Naive B cell (primary cell): ENCODE measurements at places on chromosomes 13 and 19.
A peak's percentile ranks its signal among the peaks of the same experiment; 100 is the strongest.

GRCh38 chr19:32041681-32042292 is 303.6 kb upstream of the ZNF507 start:
- no peak for DNase-seq

- no peak for DNase-seq
Observed at GRCh38 chr19:1461862-1462261, 11.9 kb downstream of the APC2 start.

- no peak for DNase-seq
Observed at GRCh38 chr19:1097810-1098176, 2.6 kb upstream of the POLR2E start.

GRCh38 chr19:10291554-10292205 is 1.9 kb downstream of the ICAM5 start:
- DNase-seq, result no peak

GRCh38 chr19:44649578-44650145 is 6.0 kb downstream of the PVR start:
- DNase-seq, result no peak

GRCh38 chr13:114059946-114060860 is 72.2 kb downstream of the RASA3 start:
- DNase-seq, result no peak

DNA sequence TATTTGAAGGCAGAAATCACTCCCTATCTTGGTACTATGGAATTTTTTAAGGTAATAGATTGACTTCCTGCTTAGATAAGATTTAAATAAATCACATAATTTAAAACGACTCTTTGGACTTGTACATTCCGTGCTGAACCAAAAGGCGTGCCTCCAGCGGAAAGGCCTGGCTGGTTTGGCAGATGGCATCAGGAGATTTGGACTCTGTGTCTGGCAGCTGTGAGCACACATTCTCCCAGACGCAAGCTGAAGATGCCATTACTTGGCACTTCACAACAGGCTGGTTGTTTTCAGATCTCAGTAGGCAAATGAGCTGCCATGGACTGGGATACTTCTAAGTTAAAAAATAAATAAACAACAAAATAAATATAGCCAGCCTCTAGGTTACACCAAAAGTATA is 104.5 kb upstream of the SLC15A1 start:
- DNase-seq, result no peak

DNA sequence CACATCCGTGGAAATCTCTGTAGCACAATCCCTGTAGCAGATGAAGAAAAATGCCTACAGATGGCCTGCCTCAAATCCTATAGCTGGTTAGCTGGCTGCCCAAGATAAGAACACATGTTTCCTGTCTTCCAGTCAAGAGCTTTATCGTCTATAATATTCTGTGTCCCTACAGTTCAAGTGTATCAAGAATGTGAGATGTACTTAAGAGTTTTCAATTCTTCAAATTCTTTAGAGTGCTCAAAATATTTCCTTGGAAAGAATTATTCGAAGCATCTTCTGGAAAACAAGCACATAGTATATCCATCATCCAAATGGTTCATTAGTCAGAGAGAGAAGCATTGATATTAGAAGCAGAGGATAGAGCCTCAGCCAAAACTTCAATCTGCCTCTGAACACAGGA is 239.8 kb downstream of the COG6 start:
- DNase-seq, result no peak

- no peak for DNase-seq
Observed at GRCh38 chr19:29288256-29288655, 75.3 kb upstream of the UQCRFS1 start.

DNA sequence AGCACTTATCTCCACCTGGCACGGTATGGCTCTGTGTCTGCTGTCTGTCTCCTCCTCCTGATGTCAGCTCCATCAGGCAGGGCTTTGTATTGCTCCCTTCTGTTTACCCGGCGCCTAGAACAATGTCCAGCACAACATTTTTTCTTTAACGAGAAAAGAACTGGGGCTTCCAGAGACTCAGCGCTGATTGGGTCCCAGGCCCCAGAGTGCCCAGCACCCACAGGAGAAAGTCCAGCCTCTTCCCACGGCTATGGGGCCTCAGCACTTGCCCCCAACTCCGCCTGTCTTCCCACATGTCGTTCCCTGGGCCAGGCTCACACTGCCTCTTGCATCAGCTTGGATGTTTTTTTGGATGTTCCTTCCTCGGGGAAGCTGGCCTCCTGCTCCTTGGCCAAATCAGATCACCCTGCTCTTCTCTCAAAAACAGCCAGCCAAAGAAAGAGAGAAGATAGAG is 6.9 kb downstream of the MYPOP start:
- DNase-seq, result no peak

DNA sequence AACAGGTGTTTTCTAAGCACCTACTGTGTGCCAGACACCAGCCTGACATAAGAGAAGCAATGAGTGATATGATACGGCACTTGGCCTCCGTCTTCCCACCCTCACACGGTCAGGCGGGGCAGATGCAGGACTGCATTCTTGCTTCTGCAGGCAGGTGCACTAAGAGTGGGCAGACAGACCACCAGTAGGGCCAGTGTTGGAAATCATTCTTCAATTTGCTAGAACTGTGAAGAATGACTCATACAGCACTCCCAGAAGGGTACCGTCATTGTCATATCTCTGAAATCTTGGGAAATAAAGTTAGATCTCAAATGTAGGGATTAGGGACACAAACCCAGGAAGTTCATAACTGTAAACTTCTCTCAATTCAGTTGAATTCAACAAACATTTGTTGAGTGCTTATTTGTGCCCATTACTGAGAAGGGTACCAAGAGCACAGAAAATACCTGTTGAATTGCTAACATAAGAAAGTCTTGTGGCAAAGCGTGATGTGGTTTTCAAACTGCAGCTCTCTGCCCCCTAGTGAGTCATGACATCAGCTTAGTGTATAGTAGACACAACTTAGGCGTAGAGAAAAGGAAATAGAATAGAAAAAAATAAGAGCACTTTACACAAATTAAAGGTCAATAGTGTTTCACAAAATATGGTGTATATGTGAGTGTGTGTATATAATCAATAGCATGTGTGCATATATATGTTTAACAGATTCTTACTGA is 76.1 kb downstream of the TEX26 start:
- no peak for DNase-seq

DNA sequence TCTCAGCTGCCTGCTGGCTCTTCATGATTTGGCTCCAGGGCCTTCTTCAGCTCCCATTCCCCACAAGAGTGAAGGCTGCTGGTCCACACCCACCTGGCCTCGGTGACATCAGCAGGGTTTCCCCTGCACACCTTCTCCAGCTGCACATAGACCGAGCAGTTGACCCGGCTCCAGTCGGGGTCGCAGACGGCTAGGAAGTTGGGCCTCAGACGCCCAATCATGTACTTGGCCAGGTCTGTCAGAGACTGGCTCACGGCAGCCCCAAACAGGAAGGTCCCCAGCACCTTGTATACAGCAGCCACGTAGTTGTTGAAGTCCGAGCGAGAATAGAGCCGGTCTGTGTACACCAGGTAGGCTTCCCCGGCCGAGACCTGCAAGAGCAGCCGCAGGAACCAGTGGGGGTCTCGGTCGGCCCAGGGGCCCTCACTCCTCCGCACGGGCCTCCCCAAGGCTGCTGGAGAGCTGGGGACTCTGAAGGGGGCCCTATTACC is 3.8 kb downstream of the PLPP2 start:
- DNase-seq, result no peak

GRCh38 chr13:36530050-36530789 is 97.9 kb downstream of the CCNA1 start:
- no peak for DNase-seq

- no peak for DNase-seq
Observed at GRCh38 chr13:98158172-98158899, 15.4 kb downstream of the FARP1 start.

DNA sequence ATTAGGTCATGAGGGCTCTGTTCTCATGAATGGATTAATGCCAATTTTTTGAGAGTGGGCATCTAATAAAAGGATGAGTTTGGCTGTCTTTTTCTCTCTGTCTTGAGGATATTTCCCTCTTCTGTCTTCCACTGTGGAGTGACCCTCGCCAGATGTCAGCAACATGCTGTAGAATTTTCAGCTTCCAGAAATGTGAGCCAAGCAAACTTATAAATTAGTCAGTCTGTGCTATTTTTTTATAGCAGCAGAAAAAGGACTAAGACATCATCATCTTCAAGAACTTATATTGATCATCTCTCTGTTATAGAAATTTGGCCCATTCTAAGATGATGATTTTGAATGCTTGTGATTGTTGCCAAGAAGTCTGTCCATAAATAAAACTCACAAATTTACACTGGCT is 431.4 kb downstream of the FGF9 start:
- DNase-seq, result no peak

DNA sequence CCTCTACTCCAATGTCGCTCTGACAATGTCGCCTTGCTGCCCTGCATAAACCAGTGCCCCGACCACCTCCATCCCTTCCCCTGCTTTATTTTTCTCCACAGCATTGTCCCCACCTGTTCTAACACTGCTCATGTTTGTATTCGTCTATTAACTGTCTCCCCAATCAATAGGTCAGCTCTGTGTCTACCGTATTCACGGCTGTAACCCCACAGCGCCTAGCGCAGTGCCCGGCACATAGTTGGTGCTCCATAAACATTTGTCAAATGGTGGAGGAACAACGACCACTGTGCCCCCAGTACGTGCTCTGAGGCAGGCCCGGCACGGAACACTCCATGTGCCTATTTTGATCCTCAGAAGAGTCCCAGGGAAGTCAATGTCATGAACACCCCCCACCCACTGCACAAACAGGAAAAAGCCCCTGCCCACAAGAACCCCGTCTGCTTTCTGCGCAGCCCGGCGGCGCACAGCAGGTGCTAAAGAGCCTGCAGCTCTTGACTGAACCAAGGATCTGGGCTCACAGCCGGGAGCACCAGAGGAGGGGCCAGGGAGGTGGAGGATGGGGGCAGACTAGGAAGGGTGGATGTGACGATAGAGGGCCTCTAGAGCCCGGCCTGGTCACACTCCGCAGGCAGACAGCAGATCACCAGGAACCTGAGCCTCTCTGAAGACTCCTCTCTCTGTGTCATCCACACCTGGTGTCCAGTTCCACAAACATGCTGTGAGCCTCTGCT is 1.8 kb upstream of the CEACAM16 start:
- no peak for DNase-seq

GRCh38 chr13:29569253-29570050 is 26.0 kb downstream of the SLC7A1 start:
- no peak for DNase-seq

DNA sequence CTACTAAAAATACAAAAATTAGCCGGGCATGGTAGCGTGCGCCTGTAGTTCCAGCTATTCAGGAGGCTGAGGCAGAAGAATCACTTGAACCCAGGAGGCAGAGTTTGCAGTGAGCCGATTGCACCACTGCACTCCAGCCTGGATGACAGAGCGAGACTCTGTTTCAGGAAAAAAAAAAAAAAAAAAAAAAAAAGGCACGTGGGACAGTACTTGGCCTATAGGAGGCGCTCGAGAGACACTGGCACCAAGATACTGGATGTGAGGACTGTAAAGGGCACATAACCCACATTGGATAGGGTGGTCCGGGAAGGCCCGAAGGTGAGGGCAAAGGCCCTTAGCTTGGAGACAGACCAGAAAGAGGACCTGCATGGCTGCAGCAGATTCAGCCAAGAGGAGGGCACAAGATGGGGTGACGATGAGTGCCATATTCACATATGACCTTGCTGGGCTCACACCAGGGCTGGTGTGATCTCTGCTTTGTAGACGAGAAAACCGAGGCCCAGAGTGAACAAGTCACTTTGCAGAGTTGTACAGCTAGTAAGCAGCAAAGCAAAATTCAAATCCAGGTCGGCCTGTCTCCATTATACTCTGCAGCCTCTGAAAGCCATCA is 89.4 kb downstream of the DPF1 start:
- DNase-seq, result peak; percentile 15

- DNase-seq, result no peak
Observed at GRCh38 chr13:47901441-47901840, 99.6 kb downstream of the SUCLA2 start.

- no peak for DNase-seq
Observed at GRCh38 chr13:53141336-53141735, 112.7 kb downstream of the OLFM4 start.

DNA sequence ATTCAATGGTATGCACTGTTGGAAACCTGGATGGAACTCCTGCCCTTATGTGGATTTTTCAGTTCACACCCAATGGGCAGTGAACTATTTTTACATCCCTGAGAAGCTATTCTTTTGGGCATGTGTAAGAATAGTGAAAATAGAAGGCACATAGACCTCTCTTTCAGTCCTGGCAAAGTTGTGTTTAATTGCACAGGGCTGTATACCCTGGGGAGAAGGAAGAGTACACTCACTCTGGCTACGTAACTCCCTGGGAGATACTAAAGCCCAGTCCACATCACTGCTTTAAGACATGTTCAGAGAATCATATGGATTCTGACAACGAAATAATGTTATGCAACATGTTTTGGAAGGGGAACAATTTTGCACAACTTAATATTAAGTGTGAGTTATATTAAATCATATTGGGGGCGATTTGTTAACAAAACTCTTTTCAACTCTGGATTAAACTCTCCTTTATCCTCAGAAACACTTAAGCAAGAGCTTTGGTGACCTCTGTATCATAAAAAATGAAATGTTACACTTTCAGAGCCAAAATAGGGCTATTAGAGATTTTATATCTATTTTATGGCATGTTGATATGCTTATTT is 166.1 kb downstream of the DCT start:
- no peak for DNase-seq

DNA sequence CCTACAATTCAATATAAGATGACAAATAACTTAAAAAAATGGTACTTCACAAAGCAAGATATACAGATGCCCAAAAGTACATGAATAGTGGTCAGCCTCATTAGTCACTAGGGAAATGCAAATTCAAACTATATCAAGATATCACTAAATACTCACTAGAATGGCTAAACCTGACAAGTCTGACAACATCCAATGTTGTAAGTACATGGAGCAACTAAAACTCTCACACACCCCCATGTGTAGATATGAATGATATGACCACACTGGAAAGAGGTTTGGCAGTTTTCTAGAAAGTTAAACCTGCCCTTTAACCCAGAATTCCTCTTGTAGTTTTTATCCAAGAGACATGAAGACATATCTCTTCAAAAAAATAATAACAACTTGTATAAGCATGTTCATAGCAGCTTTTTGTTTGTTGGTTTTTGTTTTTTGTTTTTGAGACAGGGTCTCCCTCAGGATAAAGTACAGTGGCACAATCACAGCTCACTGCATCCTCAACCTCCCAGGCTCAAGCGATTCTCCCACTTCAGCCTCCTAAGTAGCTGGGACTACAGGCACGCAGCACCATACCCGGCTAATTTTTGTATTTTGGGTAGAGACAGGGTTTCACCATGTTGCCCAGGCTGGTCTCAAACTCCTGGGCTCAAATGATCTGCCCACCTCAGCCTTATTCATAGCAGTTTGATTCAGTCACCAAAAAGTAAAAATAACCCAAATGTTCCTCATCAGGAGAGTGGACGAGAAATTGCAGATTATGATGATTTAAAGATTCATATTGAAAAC is 55.1 kb downstream of the RFX2 start:
- DNase-seq, result no peak
